ENCODE measurements at places on chromosomes 3 and 15.

GRCh38 chr15:50164458-50164857 lies 17.5 kb upstream of the SLC27A2 start:
- no peak for DNase-seq

GRCh38 chr15:80559320-80559693 lies 135.8 kb upstream of the ABHD17C start:
- DNase-seq, result no peak

- DNase-seq, result no peak
These were observed 67.0 kb upstream of the TNFAIP8L3 start for GRCh38 chr15:51161491-51162220.

- no peak for DNase-seq
These were observed 3.4 kb downstream of the PLXNB1 start for GRCh38 chr3:48426401-48426909.

DNA sequence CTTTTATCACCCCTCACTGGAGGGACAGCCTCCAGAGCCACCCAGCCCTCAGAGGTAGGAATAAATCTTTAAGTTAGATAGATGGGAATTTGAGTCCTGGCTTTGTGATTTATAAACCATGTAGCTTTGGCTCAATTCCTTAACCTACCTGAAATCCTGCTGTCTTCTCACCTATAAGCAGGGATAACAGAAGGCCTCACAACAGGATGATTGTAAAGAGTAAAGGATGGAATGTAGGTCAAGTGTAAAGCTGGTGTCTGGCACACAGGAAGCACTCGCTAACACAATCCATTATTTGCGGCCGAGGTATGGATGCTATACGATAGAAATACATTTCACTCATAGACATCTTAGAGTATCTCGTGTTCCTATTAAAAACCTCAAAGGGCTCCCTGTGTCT lies 162.9 kb upstream of the LRTM1 start:
- DNase-seq, result no peak

- DNase-seq, result no peak
These were observed 7.3 kb downstream of the ACOX2 start for GRCh38 chr3:58529516-58530353.

- DNase-seq, result no peak
These were observed 37.7 kb upstream of the PARP14 start for GRCh38 chr3:122642935-122643334.
